ENCODE measurements at places on chromosomes 5 and 9.

DNA sequence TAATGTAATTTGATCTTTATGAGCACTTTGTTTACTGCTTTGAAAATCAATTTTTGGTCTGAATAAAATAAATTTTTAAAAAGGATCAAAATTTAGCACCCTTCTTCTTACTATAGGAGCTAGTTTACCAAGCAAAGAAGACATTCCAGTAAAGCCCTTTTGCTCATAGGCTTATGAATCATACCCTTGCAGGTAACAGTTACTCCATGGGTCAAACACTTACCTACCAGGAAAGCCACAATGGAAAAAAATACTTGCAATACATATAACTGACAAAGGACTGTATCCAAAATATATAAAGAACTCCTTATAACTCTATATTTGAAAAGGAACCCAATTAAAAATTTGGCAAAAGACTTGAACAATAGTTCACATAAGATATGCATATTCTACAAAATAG, 66.6 kb downstream of the SHOC1 start:
- no peak for DNase-seq

- DNase-seq: no peak
Observed at GRCh38 chr9:31168161-31168560, 1216.3 kb upstream of the ACO1 start.

GRCh38 chr9:127561491-127562278, 50.4 kb upstream of the STXBP1 start:
- peak; percentile 100 for DNase-seq

GRCh38 chr5:96634881-96635280, 27.3 kb upstream of the CAST start:
- no peak for DNase-seq

- peak; percentile 74 for DNase-seq
Observed at GRCh38 chr5:142900927-142901326, 130.8 kb downstream of the ARHGAP26 start.

DNA sequence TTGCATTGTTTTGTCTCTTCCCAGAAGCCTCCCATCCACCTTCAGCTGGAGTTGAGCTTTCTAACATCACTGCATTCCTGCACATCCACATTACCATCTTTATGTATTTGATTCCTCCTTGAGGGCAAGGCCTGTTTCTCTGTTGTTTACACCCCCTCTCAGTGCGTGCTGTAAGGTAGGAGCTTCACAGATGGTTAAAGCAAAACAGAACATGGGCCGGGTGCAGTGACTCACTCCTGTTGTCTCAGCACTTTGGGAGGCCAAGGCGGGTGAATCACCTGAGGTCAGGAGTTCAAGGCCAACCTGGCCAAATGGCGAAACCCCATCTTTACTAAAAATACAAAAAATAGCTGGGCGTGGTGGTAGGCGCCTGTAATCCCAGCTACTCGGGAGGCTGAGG, 110.9 kb downstream of the KCNIP1 start:
- peak; percentile 28 for DNase-seq

GRCh38 chr9:13755551-13755950, 476.1 kb upstream of the MPDZ start:
- no peak for DNase-seq

DNA sequence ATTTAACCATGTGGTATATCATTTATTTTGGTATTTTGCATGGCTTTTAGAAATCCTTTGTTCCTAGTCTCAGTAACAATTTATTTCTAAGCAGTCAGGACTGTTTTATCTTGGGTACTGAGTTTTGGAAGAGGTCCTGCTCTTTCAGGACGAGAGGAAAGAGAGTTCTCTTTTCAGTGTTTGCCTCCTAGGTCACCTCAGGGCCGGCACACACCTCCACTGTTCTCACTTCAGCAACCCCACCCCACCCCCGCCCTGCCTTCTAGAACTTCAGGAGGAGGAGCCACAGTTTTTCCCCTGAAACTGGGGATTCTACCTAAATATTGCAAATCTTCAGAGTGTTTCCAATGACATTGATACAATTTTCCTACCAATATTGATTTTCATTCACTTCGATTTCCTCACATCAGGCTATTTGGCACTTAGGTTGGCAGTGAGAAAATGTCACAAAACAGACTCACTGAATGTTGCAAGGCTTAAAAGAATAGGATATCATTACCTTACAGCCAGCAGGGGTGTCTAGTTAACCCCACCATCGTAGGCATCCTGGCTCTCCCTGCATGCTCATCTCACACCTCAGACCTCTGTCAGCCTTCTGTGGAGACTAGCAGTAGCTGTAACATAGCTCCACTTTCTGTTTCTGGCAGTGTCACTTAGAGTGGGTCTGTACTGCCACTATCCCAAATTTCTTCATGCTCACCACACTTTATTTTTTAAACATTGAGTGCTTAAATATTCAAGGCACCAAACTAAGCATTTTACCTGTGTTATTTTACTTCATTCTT, 5.4 kb downstream of the IGIP start:
- DNase-seq: no peak

DNA sequence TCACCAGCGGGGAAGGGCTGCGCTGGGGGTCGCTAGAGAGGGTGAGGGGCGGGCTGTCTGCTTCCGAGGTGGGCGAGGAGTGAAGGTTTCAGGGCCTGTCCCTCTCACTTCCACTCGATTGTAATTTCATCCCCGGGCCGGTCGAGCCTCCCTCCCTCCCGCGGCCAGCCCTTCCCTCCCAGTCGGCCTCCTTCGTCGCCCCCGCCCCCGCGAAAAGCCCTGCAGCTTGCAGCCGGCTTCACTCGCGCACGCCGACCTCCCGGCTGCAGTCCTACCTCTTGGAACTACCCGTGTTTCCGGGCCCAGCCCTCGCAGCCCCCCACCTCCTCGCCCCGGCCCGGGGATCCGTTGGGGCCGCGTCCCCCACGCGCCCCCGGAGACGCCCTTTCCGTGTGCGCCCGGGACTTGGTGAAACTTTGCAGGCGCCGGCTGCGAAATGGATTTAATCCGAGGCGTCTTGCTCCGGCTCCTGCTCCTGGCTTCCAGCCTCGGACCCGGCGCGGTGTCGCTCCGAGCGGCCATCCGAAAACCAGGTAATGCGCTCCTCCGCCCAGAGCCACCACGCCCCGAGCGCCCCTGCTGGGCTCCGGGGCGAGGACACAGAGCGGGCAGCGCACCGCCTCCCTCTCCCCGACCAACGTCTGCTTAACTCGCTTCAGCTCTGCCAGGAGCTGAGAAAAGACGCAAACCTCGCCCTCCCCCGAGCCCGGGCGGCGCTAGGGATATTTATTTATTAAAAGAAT, at the start of gene EGFLAM:
TSS of gene EGFLAM (plus strand) at position 241 of the 743 bp plus-strand sequence. CDS start at position 437, 196 bp downstream.
- peak; percentile 12 for DNase-seq

DNA sequence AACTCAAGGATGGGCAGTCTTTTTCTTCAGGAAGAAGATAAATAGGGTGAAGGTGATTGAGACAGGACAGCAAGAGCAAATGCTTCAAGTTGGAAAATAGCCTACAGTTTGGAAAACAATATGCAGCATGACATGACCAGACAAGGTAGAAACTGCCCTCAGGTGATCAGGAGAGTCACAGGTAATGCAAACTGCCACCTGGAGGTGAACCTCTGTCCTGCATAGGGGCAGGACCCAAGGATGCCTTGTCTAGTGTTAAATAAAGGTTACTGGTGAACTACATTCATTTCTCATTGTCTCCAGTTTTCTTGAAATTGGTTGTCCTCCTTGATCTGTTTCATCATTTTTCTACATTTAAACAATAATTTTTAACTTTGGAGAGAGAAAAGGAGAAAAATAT, 232.1 kb downstream of the SEMA5A start:
- DNase-seq: no peak

- peak; percentile 74 for DNase-seq
Observed at GRCh38 chr5:172958331-172959046, 735 bp upstream of the RPL26L1 start.

DNA sequence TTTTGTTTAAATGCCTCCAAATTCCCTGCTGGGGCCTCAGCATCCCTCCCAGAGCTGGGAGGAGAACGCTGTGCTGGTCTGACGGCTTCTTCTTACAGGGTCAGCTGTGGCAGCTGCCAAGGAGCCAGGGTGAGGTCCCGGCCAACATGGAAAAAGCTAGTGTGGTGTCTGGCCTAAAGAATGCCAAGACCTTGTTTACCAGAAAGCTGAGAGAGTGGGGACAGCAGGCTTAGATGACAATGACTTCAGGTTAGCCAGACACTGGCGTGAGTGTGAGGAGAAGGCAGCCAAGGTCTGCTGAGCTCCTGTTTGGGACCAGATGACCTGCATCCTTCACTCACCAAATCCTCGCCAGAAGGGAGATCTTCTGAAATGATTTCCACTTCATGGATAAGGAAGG, 112.5 kb downstream of the CRB2 start:
- DNase-seq: no peak

- DNase-seq: no peak
Observed at GRCh38 chr5:11174591-11174990, 413.6 kb upstream of the DAP start.

- no peak for DNase-seq
Observed at GRCh38 chr9:126664900-126665643, 51.3 kb downstream of the LMX1B start.

GRCh38 chr9:122463828-122464632, 13.7 kb downstream of the OR1J1 start:
- peak; percentile 43 for DNase-seq
